ENCODE measurements at places on chromosomes 5 and 9.

DNA sequence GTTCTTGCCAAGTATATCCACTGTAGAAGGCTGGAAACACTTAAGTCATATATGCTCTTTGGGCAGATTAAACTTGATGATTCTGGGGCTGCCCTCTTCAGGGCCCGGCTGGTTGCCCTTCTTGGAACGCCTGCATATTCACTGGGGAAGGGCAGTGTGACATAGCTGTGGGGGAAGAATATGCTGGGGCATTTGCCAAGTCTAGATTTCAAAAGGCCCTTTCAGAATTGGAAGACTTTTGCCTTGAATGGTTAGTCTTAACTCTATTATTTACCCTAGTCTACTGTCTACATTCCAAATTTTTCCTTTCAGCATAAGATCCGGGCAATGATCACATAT, 161.2 kb upstream of the PITX1 start:
- no peak for DNase-seq

- DNase-seq = no peak
Measured at GRCh38 chr9:129746092-129746777, 6.6 kb downstream of the PTGES start.

GRCh38 chr5:127812570-127812969, 109.4 kb downstream of the CCDC192 start:
- DNase-seq = no peak

- DNase-seq = no peak
Measured at GRCh38 chr9:130500340-130501180, 55.8 kb downstream of the ASS1 start.

GRCh38 chr5:160260881-160261815, 31.8 kb downstream of the FABP6 start:
- no peak for DNase-seq

- no peak for DNase-seq
Measured at GRCh38 chr9:14936491-14936890, 26.3 kb upstream of the FREM1 start.

- DNase-seq = no peak
Measured at GRCh38 chr5:84437673-84438315, 53.1 kb upstream of the EDIL3 start.

GRCh38 chr5:79959407-79959806, 31.7 kb downstream of the MTX3 start:
- DNase-seq = no peak
